ENCODE measurements at places on chromosomes 3 and 15.

GRCh38 chr15:73732930-73733329, 20.2 kb downstream of the INSYN1 start:
- DNase-seq, result no peak
- H3K27ac ChIP-seq, result no peak overlapping the region
- H3K36me3 ChIP-seq, result no peaks in the 10 kb centered on the region
- no peaks in the 10 kb centered on the region for H3K4me1 ChIP-seq
- no peaks in the 10 kb centered on the region for H3K27me3 ChIP-seq
- H3K4me3 ChIP-seq, result no peak overlapping the region

DNA sequence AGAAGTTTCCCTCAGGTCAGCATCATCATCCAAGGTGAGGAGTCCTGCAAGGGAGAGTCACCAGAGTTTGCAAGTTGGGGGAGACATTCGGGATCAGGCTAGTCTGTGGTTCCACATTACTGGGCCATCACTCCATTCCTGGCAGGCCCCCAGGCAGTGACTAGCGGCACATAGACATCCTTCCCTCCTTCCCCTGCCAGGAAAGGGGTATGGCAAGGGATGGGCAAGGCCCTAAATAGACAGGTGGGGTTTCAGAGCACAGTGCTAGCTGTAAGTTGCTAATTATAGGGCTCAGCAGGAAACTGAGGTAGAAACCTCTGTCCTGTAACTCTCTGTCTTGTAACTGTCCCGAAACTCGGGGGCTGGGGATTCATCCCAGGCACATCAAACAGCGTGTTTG, 215.2 kb upstream of the ROPN1 start:
- no peaks in the 10 kb centered on the region for H3K36me3 ChIP-seq
- no peaks in the 10 kb centered on the region for H3K27me3 ChIP-seq
- H3K4me3 ChIP-seq, result no peak overlapping the region
- no peak overlapping the region for H3K27ac ChIP-seq

GRCh38 chr15:90691982-90692773, 25.0 kb upstream of the BLM start:
- no peak for DNase-seq
- no peak overlapping the region for H3K4me3 ChIP-seq
- no peak overlapping the region for H3K27ac ChIP-seq
- H3K36me3 ChIP-seq, result no peaks in the 10 kb centered on the region

GRCh38 chr3:5233026-5233425, 45.5 kb downstream of the EDEM1 start:
- peaks cover 3% of the 10 kb centered on the region for H3K27me3 ChIP-seq
- no peaks in the 10 kb centered on the region for H3K4me1 ChIP-seq
- H3K4me3 ChIP-seq, result no peak overlapping the region
- no peaks in the 10 kb centered on the region for H3K36me3 ChIP-seq
- DNase-seq, result no peak

Measured in CD4-positive, CD25-positive, alpha-beta regulatory T cell (primary cell).